ENCODE measurements at places on chromosomes 2 and 18.

DNA sequence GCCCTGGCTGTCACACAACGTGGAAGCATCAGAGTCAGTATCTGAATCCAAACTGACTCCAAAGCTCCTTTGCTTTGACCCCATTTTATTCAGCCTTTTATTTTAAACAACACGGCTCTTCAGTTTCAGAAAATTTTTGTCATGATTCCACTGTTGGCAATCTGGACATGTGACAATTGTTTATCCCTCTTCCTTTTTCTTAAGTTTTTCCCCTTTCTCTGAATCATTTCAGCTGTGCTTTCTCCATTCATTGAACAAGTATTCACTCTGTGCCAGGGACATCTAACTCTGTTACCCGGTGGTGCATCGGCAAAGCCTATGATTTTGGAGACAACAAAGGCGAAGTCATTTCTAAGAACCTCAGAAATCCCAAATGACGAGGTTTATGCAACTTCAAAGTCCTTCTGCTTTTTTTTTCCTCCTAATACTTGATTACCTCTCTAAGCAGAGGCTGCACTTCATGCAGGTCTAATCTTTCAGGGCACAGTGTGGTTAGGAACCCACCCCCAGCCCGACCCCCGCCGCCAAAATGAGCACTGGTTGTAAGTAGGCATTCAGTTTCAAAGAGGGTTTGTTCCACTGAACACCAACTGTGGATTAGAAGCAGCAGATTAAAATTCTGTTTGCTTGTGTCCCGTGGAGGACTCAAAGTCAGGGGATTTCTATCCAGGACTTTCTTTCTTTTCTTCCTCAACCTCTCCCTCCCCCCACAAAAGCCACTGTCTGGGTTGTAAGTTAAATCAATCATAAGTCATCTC is 18.6 kb downstream of the ST6GAL2 start:
- DNase-seq, result no peak

DNA sequence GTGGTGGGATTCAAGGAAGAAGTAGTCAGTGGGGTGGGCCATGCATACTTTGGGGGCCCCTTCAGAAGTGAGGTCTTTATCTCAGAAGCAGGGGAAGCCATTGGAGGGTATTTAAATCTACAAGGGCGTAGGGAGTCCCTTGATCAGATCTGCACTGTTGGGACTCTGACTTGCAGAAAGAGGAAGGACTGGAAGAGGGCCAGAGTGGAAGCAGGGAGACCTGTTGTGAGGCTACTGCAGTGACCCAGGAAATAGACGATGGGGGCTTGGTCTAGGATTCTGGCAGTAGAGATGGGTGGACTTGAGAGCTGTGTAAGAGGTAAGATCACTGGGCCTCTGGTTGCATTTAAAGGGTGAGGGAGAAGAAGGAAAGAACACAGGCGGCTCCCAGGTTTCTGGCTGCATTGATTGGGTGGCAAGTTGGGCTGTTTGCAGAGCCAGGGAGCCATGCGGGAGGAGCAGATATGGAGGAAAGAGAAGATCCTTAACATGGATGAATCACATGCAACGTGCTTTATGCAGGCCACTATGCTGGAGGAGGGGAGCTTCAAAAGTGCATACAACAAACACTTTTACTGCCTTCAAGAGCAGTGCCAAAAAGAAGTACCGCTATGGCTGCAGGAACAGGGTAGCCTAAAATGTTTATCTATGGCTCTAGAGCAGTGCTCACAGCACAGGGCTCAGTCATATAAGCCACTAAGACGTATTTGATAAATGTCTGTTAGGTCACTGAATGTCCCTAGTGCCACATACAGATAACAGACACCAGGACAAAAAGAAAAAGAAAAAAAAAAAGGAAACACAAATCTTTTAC is 2.3 kb downstream of the SFXN5 start:
- DNase-seq, result no peak

DNA sequence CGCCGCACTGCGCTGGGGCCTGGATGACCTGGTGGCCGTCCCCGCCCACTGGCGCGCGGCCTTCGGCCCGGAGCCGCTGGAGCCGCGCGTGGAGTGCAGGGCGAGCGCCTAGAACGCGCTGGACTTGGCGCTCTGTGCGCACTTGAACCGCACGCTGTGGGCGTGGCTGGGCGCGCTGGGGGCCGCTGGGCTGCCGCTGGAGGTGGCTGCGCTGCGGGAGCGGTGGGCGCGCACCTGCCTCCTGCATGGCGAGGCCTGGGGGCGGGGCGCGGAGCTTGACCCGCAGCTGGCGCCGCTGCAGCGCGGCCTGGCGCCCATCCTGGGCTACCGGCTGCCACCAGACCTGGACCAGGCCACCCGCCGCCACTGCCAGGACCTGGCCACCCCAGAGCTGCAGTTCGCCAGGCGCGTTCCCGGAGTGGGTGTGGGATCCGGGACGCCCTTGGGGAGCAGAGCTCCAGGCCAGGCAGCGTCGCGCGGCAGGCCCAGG is 9.9 kb downstream of the AQP12B start:
- DNase-seq, result peak; percentile 44

DNA sequence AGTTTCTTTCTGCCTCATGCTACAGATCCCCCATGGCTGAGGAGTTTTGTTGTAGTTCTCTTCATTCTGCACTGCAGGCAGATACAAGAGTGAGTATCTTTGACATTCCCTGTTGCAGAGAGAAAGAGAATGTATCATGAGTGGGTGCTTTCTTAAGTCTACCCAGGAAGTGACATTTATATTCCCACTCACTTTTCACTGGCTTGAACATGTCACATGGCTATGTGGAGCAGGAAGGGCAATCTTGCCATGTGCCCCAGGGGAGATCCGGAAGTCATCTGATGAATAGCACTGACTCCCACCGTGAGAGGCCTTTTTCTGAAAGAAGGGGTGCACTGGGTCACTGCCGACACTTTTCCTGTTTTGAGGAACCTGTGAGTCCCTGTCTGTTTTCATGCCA is 66.4 kb upstream of the BOD1L2 start:
- DNase-seq, result no peak

- peak; percentile 71 for DNase-seq
Observed at GRCh38 chr2:208072250-208072892, 47.0 kb upstream of the PLEKHM3 start.

- no peak for DNase-seq
Observed at GRCh38 chr2:223005496-223005895, 46.5 kb upstream of the KCNE4 start.

DNA sequence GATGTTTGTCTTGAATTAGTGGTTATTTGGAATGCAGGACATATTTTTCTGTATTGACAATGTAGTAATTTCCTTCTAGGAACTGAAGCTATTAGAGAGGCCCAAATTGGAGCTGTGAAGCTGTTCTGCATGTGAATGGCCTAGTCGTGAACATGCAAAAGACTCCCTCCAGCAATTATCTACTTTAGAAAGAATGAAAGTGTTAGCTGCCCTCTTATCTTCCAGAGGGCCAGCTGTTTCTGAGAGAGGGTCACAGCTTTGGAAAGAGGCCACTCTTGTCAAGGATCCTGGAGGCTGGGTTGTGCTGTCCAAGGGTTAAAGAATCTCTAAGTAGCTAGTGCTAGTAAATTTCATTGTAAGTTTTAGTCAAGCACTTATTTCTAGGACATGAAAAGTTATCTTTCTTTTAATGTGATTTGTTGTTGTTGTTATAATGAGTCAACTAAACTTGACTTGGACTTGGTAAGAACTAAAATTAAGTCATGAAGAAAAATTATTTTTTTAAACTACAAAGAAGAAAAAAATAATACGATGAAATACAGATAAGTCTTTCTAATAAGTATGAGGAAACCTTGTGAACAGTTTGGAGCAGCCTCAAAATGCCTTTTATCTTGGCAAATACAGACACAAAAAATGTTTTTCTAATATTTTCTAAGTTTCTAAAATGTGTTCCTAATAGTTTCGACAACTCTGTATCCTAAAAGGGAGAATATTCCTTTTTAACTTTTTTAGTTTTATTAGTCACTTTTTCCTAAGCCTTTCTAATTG is 36.8 kb downstream of the DPP4 start:
- no peak for DNase-seq

- no peak for DNase-seq
Observed at GRCh38 chr2:190794377-190794776, 86.2 kb upstream of the GLS start.

DNA sequence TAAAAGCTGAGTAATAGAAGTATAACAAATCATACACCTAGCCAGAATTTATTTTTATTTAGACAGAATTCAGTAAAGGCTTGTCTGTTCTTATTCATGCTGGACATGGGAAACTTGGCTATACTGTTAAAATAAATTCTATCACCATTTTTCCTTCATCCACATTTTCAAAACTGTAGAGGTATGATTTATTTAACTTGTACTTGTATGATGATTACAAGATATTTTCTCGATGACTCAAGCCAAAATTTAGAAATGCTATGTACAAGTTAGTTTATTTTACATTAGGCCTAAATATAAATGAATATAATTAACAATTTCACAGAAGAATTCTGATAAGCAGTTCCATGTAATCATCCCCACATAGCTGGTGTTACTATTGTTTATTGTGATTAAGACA is 194.8 kb upstream of the DOK6 start:
- no peak for DNase-seq

DNA sequence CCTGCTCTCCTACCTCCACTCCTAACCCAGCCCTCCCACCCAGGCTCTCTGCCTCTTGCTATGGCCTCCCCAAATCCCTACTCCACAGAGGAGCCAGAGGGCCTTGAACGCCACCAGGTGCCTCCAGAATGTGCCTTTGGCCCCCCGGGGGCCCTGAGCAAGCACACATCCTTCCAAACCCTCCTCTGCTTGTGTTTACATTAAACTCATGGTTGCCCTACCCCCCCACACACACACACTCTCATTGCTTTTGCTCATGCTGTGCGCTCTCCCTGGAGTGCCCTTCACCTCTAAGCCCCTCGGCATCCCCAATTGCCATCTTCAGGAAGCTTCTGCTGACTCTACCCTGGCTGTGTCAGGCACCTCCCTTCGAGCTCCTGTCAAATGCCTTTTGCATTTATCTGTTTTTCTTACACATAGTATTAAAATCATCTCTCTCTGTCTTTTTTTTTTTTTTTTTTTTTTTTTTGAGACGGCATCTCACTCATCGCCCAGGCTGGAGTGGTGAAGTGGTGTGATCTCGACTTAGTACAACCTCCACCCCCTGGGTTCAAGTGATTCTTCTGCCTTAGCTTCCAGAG is 16.3 kb upstream of the TET3 start:
- no peak for DNase-seq

Data from SK-N-SH (cell line).